RPMI7951 (cell line): ENCODE measurements at places on chromosomes 16 and 17. TPM values are rescaled to one million over a fixed set of nuclear protein-coding genes. Genes with fewer than 3 reads are reported as not detected.

The KRTAP9-4 gene
- total RNA-seq, result not detected in 2 replicates

GRCh38 chr16:85466304-85466700 is 146.8 kb upstream of the GSE1 start:
- DNase-seq, result no peak

- DNase-seq, result no peak
Observed at GRCh38 chr16:64745258-64745930, 376.5 kb downstream of the CDH11 start.

DNA sequence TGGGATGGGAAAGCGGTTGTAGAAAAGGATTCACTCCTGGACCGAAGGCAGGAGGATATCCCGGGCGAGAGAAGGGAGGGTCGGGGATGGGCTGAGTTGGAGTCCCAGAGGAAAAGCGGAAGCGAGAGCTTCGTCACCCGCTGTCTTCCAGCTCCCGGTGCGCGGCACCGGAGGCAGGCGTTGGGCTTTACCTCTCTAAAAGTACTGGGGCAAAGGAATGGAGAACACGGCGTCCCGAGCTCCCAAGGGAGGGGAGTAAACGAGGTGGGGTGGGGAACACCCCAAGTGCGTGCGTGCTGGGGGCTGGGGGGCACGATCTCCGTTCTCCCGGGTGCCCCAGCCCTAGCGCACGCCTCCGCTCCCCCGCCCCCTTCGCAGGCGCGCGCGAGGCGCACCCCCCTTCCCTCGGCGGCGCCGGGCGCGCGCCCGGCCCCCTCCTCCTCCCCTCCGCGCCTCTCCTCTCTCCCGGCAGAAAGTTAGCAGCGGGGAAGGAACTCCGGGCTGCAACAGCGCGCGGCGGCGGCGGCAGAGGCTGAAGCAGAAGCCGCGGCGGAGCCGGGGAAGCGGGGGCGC is at the start of gene HS3ST4:
Gene HS3ST4, plus strand, starts transcription at position 441 of the 573 bp plus-strand sequence.
- no peak for DNase-seq

DNA sequence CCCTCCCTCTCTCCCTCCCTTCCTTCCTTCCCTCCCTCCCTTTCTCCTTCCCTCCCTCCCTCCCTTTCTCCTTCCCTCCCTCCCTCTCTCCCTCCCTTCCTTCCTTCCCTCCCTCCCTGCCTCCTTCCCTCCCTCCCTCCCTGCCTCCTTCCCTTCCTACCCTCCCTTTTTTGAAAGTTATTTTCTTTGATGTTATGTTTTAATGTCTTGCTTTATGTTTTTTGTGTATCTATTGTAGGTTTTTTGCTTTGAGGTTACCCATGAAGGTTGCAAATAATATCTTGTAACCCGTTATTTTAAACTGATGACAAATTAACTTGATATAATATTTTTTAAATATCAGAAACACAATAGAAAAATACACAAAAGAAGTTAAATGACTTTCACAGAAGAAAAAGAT is 96.2 kb downstream of the SSH2 start:
- no peak for DNase-seq

GRCh38 chr17:49422714-49423113 is 8.0 kb upstream of the PHB1 start:
- DNase-seq, result no peak
